SK-MEL-5 (cell line): ENCODE measurements at places on chromosomes 3 and 15. TPM values are rescaled to one million over a fixed set of nuclear protein-coding genes. Genes with fewer than 3 reads are reported as not detected.

GRCh38 chr3:146157325-146158060, 3.5 kb downstream of the PLOD2 start:
- DNase-seq: no peak

DNA sequence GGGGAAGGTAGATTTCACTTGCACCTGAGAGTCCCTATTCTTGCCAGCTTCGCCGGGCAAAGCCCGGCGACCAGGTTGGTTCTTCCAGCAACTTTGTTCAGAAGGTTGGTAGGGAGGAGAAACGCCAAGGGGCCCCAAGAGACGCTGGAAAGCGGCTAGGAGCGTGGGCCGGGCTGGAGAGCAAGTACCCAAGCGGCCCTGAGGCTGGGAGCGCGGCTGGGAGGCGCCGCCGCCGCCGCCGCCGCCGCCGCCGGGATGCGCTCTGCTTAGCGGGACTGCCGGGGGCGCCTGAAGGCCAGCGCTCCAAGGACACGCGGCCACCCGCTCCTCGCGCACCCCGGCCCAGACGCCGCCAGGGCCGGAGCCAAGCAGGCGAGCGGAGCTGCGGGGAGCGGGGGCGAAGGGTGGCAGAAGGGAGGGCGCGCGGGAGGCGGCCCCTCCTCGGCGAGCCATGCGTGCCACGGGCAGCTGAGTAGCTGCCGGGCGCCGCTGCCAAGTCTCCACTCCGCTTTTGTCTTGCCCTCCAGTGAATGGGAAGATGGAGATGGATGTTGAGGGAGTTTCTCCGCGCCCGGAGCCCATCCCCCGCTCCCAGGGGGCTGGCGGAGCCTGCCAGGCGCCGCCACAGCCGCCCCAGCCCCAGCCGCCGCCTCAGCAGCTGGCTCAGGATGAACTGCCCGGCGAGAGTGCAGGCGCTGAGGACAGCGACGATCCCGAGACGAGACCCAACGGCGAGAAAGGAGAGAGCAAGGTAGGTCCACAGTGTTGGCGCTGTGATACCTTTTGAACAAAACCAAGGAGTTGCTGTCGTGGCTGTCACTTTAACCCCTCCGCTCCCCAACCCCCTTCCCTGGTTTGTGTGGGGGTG, 227.4 kb upstream of the AZI2 start:
- DNase-seq: no peak

CHCHD4 gene
- total RNA-seq: 41.0 and 42.3 TPM in 2 replicates

VEPH1 gene
- total RNA-seq: 42.3 and 51.9 TPM in 2 replicates

LSG1 gene
- total RNA-seq: 68.3 and 75.5 TPM in 2 replicates

DNA sequence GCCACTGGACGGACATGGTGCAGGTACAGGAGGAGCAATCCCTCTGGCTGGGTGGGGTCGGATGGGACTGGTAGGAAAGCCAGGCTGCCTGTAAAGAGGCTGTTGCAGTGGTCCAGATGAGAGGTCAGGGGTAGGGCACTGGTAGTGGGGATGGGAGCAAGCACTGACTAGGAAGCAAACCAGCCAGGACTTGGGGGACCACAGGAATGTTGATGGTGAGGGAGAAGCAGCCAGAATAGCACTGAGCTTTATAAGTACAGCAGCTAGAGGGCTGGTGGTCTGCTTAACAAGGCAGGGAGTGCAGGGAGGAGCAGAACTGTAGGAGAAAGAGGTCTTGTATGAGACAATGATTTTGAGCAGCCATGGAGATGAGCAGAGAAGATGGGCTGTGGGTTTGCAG, 38.7 kb upstream of the PTPN23 start:
- DNase-seq: no peak

DNA sequence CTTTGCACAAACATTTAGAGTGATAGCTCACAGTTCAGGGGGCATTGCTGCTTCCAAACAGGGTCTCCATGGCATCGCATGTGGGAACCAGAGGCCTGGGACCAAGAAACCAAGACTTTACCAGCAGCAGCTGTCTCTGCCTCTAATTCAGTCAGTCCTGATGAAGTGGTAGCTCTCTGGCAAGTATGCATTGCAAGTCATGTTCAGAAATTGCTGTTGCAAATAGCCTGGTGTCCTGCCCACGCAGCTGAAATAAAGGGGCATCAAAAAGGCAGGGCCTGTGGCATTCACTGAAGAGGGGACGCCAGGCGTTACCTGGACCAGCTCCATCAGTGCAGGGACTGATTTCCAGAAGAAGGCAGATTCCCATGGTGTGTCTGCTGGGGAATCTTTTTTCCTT, 121.3 kb downstream of the CD47 start:
- DNase-seq: no peak

TM4SF1 gene
- 60.2 and 65.0 TPM in 2 replicates for total RNA-seq

BCHE gene
- total RNA-seq: 68.8 and 78.1 TPM in 2 replicates

DNA sequence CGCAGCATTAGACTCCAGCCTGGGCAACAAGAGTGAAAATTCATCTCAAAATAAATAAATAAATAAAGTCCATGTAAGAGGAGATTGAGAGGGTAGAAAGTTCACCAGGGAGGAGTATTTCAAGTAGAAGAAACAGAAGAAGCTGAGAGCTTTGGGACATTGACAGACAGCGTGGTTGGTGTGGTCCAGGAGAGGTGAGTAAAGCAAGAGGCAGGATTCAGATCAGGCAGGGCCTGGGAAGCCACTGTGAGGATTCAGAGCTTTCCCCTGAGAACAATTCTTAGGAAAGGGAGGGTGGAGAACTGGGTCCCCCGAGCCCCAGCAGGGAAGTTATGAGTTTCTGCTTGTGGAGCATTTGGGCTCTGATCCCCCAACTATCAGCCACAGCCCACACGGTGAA, 54.2 kb upstream of the AMOTL2 start:
- no peak for DNase-seq

- no peak for DNase-seq
Measured at GRCh38 chr3:131031660-131032059, 5.0 kb downstream of the NEK11 start.

DNA sequence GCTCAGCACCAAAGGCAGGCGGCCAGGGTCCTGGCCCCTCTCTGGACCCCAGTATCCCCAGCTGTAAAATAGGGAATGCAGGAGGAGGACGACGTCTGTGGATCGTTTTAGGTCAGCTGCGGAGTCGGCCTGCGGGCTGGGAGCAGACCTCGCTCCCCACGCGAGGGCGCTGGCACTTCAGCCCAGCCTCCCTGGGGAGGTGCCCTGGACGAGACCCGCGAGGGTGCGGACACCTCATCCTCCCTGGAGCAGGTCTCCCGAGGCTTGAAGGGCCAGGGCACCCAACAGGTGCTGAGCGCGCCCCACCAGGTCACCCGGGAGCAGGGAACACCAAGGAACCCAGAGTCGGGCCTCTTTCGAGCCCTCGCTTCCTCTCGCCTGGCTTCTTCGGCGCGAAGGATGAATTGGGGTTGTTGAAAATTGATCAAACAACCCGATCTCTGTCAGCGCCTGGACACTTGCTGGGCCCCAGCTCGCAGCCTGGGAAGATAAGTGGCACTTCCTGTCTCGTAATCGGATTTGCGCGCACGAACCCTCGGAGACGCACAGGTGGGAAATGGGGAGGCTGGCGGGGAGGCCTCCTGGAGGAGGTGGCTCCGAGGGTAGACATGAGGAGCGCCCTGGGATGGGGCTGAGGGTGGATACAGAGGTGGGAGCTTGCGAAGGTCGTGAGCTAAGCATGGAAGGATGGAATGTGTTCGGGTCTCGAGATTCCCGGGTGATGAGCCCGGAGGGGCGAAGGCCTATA, 588 bp upstream of the VIPR1 start:
- DNase-seq: peak; percentile 31

GRCh38 chr3:78606756-78607155, 1161.0 kb downstream of the ROBO1 start:
- DNase-seq: no peak

GRCh38 chr15:31887246-31887645, 143.1 kb upstream of the CHRNA7 start:
- DNase-seq: peak; percentile 11

- DNase-seq: no peak
Measured at GRCh38 chr3:157488144-157488543, 15.1 kb downstream of the VEPH1 start.

IL16 gene
- total RNA-seq: 6.4 and 6.6 TPM in 2 replicates

GRCh38 chr3:49804141-49805041, 1.3 kb downstream of the INKA1 start:
- DNase-seq: peak; percentile 23
